Body of pancreas (tissue), 4 donors: ENCODE measurements at places on chromosomes 4 and X. TPM values are rescaled to one million over a fixed set of nuclear protein-coding genes. Genes with fewer than 3 reads are reported as not detected.

GRCh38 chr4:53192496-53192895 is 173.4 kb downstream of the SCFD2 start:
- peaks cover 12% of the 10 kb centered on the region for H3K4me1 ChIP-seq
- H3K4me3 ChIP-seq = no peak overlapping the region
- DNase-seq = no peak

GRCh38 chr4:74097631-74098426 is 1.2 kb downstream of the CXCL2 start:
- peaks cover 61% of the 10 kb centered on the region for H3K4me1 ChIP-seq
- H3K27me3 ChIP-seq = no peaks in the 10 kb centered on the region
- H3K4me3 ChIP-seq = peak overlapping the region; percentile 66
- DNase-seq = no peak
- peak overlapping the region; percentile 26 for H3K27ac ChIP-seq
- no peaks in the 10 kb centered on the region for H3K36me3 ChIP-seq

GRCh38 chrX:16148896-16149295 is 18.4 kb upstream of the MAGEB17 start:
- H3K4me3 ChIP-seq = no peak overlapping the region
- H3K4me1 ChIP-seq = no peaks in the 10 kb centered on the region
- no peak for DNase-seq
- no peaks in the 10 kb centered on the region for H3K27me3 ChIP-seq
- H3K27ac ChIP-seq = no peak overlapping the region

DNA sequence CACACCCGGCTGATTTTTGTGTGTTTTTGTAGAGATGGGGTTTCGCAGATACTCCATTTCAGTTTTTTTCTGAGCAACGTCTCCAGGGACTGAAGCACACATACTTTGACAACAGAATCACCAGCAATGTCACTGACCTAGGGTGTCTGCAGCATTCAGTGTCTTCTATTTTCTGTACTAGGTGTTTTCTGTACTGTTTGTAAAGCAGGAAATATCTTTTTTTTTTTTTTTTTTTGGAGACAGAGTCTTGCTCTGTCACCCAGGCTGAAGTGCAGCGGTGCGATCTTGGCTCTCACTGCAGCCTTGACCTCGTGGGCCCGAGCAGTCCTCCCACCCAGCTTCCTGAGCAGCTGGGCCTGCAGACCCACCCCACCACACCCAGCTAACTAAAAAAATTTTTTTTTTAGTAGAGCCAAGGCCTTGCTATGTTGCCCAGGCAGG is 8.9 kb downstream of the ADD1 start:
- DNase-seq = no peak
- no peaks in the 10 kb centered on the region for H3K27me3 ChIP-seq
- H3K4me3 ChIP-seq = no peak overlapping the region
- H3K27ac ChIP-seq = peak overlapping the region; percentile 59
- no peaks in the 10 kb centered on the region for H3K36me3 ChIP-seq

- no peak overlapping the region for H3K4me3 ChIP-seq
- H3K36me3 ChIP-seq = no peaks in the 10 kb centered on the region
- H3K27me3 ChIP-seq = no peaks in the 10 kb centered on the region
- no peak for DNase-seq
- no peak overlapping the region for H3K27ac ChIP-seq
- peaks cover 8% of the 10 kb centered on the region for H3K4me1 ChIP-seq
These were observed 40.5 kb upstream of the SLC2A9 start for GRCh38 chr4:10061650-10062415.

GRCh38 chrX:27619459-27619858 is 29.3 kb downstream of the DCAF8L2 start:
- no peak for DNase-seq
- no peaks in the 10 kb centered on the region for H3K36me3 ChIP-seq
- no peaks in the 10 kb centered on the region for H3K27me3 ChIP-seq

GRCh38 chr4:113684534-113685091 is 76.9 kb downstream of the CAMK2D start:
- H3K4me3 ChIP-seq = no peak overlapping the region
- no peaks in the 10 kb centered on the region for H3K27me3 ChIP-seq
- no peaks in the 10 kb centered on the region for H3K36me3 ChIP-seq
- no peak overlapping the region for H3K27ac ChIP-seq

- H3K36me3 ChIP-seq = no peaks in the 10 kb centered on the region
- H3K4me3 ChIP-seq = no peak overlapping the region
- DNase-seq = no peak
- H3K27ac ChIP-seq = no peak overlapping the region
- peaks cover 8% of the 10 kb centered on the region for H3K27me3 ChIP-seq
These were observed 109.5 kb downstream of the CPZ start for GRCh38 chr4:8702020-8702495.

GRCh38 chrX:120402369-120402768 is 40.5 kb downstream of the ATP1B4 start:
- no peak overlapping the region for H3K27ac ChIP-seq
- H3K36me3 ChIP-seq = no peaks in the 10 kb centered on the region
- DNase-seq = no peak
- no peaks in the 10 kb centered on the region for H3K4me1 ChIP-seq
- H3K27me3 ChIP-seq = no peaks in the 10 kb centered on the region

- no peaks in the 10 kb centered on the region for H3K27me3 ChIP-seq
- no peak overlapping the region for H3K4me3 ChIP-seq
- no peak for DNase-seq
- H3K4me1 ChIP-seq = no peaks in the 10 kb centered on the region
- no peaks in the 10 kb centered on the region for H3K36me3 ChIP-seq
These were observed 70.7 kb upstream of the TAPT1 start for GRCh38 chr4:16297003-16297402.

- DNase-seq = no peak
- no peak overlapping the region for H3K4me3 ChIP-seq
- H3K27ac ChIP-seq = no peak overlapping the region
- no peaks in the 10 kb centered on the region for H3K36me3 ChIP-seq
- H3K4me1 ChIP-seq = no peaks in the 10 kb centered on the region
These were observed 193.2 kb downstream of the AFAP1 start for GRCh38 chr4:7746351-7747061.

DNA sequence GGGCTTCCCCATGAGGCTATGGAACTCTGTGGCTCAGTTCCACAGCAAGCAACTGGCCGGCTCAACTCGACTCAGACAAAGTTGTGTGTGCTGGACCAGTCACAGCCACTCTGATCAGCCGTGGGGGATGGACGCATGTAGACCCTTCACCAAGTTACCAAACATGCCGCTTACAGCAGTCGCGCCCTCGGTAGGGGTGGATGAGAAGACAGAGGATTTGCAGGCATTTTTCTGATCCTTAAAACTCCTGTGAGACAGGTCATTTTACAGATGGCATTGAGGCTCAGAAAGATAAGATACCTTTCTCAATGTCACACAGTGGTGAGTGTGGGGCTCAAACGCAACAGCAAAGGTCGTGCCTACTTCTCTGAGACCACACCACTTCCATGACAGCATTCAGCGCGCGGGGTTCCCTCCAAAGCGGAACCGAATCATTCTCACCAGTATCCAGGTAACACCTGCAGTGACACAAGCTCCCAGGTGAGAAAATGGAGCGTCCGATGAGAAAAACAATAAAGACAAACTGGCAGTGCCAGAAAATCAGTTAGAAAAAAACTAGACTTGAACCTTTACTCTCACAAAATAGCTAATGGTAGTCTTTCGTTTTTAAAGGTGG is 83.6 kb downstream of the RELL1 start:
- H3K27me3 ChIP-seq = no peaks in the 10 kb centered on the region
- no peaks in the 10 kb centered on the region for H3K36me3 ChIP-seq
- peaks cover 24% of the 10 kb centered on the region for H3K4me1 ChIP-seq
- DNase-seq = peak; percentile 33
- no peak overlapping the region for H3K27ac ChIP-seq
- no peak overlapping the region for H3K4me3 ChIP-seq

DNA sequence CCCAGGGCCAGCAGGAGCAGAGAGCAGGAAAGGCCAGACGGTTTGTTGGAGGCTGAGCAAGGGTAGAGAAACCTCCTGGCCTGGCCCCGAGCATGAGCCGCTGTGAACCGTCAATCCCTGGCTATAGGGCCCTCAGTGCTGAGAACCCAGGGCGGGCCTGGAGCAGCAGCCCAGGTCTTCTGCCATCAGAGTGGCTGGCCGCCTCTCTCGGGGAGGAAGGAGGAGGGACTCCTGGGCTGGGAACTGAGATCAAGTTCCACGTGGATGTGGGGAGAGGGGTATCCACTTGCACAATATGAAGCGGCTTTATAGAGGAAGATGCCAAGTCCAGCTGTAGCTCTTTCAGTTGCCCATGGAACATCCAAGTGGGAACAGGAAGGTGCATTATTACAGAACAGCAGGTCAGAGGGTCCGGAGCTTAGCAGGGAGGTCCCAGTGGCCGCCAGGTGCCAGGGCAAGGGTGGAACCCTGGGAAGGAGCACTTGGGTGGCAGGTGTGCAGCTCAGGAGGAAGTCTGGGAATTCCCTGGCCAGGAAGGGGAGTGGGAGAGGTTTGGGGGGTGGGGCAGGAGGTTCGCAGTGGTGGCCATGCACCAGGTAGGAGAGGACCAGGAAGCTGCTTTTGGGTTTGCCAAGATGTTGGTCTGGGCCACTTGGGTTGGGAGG is 31.7 kb upstream of the CRMP1 start:
- H3K36me3 ChIP-seq = no peaks in the 10 kb centered on the region
- DNase-seq = no peak
- H3K4me3 ChIP-seq = no peak overlapping the region
- H3K4me1 ChIP-seq = no peaks in the 10 kb centered on the region
- no peak overlapping the region for H3K27ac ChIP-seq
- H3K27me3 ChIP-seq = no peaks in the 10 kb centered on the region

DNA sequence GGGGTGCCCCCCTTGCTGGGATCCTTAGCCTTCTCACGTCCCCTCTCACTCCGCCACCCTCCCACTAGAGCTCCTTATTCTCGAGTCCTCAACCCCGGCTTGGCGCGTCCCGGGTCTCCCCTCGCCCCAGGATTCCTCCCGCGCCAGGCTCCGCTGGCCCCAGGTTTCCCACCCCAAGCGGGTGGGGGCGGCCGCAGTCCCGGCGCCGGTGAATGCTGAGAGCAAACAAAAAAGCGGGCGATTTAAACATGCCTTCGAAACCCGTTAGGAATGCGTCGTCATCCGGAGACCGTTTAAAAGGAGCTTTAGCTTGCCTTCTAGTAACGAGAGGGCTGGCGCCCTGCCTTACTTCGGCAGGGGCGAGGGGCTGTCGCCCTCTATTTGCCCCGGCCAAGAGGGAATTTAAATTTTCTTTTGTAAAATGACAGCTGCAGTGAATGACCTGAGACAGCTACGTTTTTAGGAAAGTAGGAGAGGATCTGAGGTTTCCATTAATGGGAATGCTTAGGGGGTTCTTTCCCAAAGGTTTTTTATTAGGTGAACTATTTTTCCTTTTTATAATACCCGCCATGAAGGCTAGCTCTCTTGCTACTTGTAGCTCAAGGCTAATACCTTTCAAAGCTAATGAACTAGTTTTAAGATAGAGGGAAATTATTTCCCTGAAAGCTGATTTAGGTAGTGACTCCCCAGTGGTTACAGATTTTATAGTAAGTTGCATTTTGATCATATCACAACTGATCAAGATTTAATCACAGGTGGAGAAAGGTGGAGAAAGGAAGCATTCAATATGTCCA is 3.1 kb downstream of the JADE1 start:
- no peaks in the 10 kb centered on the region for H3K27me3 ChIP-seq
- H3K27ac ChIP-seq = peak overlapping the region; percentile 99
- DNase-seq = peak; percentile 51
- H3K4me3 ChIP-seq = peak overlapping the region; percentile 4

- H3K4me3 ChIP-seq = no peak overlapping the region
- H3K27me3 ChIP-seq = no peaks in the 10 kb centered on the region
- no peaks in the 10 kb centered on the region for H3K36me3 ChIP-seq
- peaks cover 12% of the 10 kb centered on the region for H3K4me1 ChIP-seq
- H3K27ac ChIP-seq = peak overlapping the region; percentile 44
These were observed 97.3 kb downstream of the PPP1R2C start for GRCh38 chrX:42680666-42681065.

DNA sequence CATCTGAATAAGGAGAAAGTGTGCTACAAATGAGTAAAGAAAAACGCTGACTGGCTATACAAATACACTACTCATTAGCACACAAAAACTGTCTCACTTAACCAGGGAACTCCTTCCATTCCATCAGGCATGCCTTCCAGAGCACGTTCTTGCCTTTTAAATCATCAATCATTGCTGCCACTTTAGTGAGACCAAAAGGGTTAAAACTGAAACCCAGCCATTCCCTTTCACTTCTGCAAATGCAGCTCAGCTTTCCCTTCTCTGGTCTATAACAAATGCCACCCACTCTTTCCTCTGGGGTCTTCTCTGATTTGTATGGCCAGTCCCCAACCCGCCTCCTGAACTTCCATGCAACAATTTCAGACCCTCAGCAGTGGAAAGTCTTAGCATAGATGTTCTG is 231.5 kb downstream of the TRIML1 start:
- H3K36me3 ChIP-seq = no peaks in the 10 kb centered on the region
- no peaks in the 10 kb centered on the region for H3K27me3 ChIP-seq
- no peak overlapping the region for H3K4me3 ChIP-seq
- no peak overlapping the region for H3K27ac ChIP-seq

GRCh38 chr4:101774807-101775206 is 15.7 kb upstream of the BANK1 start:
- H3K4me3 ChIP-seq = no peak overlapping the region
- no peak overlapping the region for H3K27ac ChIP-seq
- no peak for DNase-seq

DNA sequence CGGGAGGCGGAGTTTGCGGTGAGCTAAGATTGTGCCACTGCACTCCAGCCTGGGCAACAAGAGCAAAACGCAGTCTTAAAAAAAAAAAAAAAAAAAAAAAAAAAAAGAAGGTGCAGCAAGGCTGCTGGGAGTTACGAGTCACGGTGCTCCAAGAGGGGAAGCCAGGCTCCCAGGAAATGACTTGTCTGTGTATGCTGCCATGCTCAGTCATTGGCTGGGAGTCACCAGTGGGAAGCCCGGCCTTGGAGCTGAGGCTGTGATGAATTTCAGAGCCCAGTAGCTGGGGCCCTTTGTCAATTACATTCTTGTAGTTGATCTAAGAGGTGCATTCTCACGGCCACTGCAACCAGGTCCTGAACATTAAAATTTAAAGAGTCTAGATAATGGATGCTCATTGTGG is 1105.1 kb upstream of the TENM3 start:
- no peak overlapping the region for H3K27ac ChIP-seq
- H3K36me3 ChIP-seq = no peaks in the 10 kb centered on the region
- no peaks in the 10 kb centered on the region for H3K4me1 ChIP-seq
- DNase-seq = no peak
- no peaks in the 10 kb centered on the region for H3K27me3 ChIP-seq

DNA sequence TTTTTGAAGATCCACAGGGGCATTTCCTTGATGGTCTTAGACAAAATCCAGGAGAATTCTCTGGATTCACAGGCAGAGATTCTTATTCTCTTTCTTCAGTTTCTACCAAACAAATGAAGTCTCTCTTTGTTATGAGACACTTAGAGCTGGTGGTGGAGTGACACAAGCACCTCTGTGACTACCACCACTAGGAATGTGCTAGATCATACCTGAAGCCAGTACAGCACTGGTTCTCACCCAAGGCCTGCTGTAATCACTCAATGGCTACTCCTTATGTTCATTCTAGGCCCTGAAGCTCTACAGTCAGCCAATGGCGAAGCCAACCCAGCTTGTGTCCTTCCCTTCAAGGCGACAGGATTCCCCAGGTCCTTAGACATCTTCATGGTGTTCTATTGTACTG is 482.3 kb downstream of the TRAM1L1 start:
- no peaks in the 10 kb centered on the region for H3K36me3 ChIP-seq
- no peak for DNase-seq
- H3K4me1 ChIP-seq = no peaks in the 10 kb centered on the region
- H3K4me3 ChIP-seq = no peak overlapping the region
- H3K27me3 ChIP-seq = no peaks in the 10 kb centered on the region

GRCh38 chr4:127018381-127018780 is 614.4 kb upstream of the INTU start:
- no peak overlapping the region for H3K27ac ChIP-seq
- no peaks in the 10 kb centered on the region for H3K36me3 ChIP-seq
- DNase-seq = no peak

Gene IL2
- total RNA-seq = not detected

Gene CNGA1
- 1.8 TPM for total RNA-seq

Gene RAB33A
- total RNA-seq = not detected

Gene SLC9B1
- total RNA-seq = not detected

Gene SUPT20HL2
- total RNA-seq = not detected

Gene NEXMIF
- total RNA-seq = 2.3 TPM

Gene CDKL2
- total RNA-seq = 1.6 TPM

Gene GASK1B
- 22.3 TPM for total RNA-seq
